AG08396 (cell line): ENCODE measurements at places on chromosomes 5 and 9.

DNA sequence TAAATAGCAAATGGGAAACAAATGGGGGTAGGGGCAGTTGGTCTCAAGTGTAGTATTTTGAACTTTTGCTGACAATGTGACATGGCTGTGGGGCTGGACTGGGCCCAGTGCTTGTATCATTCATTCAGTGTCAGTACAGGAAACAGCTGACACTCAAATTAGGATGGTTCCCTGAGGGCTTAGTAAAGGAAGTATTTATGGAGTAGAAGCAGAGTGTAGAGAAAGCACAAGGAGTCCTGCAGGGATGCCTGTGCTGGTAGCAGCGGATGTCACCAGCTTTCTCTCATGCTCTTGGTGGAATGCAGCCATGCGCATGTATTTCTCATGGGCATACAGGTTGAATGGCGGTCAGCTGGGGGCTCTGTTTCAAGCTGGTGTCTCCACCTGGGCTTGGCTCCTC is 72.9 kb upstream of the SLC44A1 start:
- no peak for DNase-seq

DNA sequence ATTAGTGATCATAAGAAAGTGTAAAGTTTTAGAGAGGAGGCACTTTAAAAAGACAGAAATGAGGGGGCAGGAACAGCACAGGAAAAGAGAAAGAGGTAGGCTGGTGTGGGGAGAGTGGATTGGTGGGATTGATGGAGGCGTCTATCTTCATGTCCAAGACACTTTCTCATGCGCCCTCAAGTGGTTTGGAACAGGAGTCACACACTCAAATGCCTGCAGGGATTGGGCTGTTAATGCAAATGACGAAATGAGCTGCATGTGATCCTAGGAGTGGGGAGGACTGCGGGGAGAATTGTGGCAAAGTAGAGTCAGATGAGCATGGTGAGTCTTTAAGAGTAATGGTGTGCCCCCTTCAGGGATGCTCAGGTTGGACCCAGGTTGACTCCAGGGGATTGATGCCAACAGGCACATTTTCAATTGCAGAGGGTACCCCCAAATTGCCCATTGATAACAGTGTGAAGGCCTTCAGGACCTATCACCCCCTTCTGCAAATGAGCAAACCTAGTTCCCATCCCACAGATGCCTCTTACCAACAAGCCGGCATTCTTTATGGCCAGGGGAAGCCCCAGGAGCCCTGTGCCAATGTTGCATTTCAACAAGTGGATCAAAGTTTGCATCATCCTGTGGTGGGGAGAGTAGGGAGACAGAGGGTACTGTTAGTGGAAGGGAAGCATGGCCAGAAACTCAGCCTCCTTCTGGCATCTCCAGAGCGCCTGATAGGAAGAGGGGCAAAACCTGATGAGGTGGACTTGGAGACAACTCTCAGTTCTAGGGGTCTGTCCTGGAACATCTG is 5.3 kb downstream of the SLC36A3 start:
- peak; percentile 81 for DNase-seq

- peak; percentile 65 for DNase-seq
Observed at GRCh38 chr5:17000291-17000939, 64.3 kb upstream of the MYO10 start.

- no peak for DNase-seq
Observed at GRCh38 chr9:90331826-90332575, 310.6 kb downstream of the DIRAS2 start.

DNA sequence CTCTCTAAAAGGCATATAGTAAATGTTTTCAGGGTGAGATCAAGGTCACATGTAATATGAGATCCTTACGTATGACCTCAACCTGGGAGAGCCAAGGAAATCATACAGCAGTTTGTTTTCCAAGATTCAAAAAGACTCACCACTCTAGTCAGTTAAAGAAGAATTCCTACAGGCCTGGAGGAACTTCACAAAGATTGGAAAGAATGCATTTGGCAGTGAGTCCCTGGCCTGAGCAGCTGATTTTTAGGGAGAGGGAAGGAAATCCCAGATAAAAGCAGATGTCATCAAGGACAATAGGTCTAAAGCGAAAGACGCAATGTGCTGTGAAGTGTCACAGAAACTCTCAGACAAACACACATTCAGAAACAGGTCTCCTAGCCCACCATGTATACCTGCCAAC is 424.0 kb upstream of the ZNF462 start:
- no peak for DNase-seq

GRCh38 chr5:54595721-54596120 is 78.2 kb downstream of the SNX18 start:
- DNase-seq = peak; percentile 22

DNA sequence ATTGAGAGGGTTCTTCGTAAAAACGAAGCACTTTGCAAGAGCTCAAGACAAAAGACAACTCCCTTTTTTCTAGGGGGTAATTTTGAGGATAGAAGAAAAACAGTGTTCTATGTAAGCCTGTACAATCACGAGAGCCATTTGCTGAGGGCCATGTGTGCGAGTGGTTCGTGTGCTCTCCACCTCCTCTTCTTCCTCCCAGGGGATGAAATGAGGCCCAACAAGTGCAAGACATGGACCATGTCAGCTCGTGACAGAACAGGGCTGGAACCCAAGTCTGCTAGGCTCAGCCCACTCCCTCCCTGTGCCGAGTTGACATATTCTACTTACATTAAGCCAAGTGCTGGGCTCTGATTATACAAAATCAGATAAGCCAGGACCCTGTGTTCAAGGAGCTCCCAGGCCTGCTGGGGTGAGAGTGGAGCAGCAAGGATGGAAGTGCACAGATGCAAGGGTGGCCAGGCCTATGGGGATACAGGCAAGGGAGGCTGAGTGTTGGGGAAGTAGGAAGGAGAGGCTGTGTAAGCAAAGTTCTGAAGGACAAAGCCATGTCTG is 97.9 kb upstream of the MSX2 start:
- no peak for DNase-seq

DNA sequence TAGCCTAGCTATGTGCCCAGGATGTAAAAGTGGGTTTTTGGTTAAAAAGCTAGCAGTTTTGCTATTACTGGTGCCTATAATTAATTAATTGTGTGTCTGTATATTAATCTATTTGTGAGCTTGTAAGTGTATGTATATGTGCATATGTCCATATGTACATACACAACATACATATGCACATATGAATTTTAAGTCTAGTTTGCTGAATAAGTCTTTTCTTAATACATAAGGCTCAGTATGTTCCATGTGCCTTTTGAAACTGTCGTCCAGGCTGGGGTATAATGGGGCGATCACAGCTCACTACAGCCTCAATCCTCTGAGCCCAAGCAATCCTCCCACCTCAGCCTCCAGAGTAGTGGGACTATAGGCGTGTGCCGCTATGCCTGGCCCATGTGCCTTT is 10.1 kb downstream of the SH3GL2 start:
- DNase-seq = no peak

- DNase-seq = no peak
Observed at GRCh38 chr5:180525399-180525798, 31.2 kb downstream of the CNOT6 start.

GRCh38 chr5:116062352-116062751 is 22.5 kb upstream of the COMMD10 start:
- no peak for DNase-seq

DNA sequence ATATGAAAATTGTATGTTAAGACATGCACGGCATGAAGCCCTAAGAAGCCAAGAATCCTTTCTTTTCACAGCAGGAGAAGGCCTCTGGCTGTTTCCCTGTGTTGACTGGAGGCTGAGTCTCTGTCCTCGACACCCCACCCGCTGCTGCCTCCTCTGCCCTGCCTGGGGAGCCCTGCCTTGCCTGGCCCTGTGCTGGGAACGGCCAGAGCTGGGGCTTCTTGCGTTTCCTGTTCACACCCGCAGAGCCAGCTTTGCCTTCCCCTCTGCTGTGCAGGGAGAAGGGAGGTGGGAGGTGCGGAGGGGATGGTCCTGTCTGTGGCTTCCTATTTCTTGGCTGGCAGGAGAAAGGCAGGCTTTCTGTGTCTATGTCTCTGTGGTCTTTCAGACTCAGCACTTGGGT is 6.9 kb upstream of the GMCL2 start:
- no peak for DNase-seq

GRCh38 chr5:71937921-71938698 is 169.2 kb upstream of the MAP1B start:
- DNase-seq = no peak

DNA sequence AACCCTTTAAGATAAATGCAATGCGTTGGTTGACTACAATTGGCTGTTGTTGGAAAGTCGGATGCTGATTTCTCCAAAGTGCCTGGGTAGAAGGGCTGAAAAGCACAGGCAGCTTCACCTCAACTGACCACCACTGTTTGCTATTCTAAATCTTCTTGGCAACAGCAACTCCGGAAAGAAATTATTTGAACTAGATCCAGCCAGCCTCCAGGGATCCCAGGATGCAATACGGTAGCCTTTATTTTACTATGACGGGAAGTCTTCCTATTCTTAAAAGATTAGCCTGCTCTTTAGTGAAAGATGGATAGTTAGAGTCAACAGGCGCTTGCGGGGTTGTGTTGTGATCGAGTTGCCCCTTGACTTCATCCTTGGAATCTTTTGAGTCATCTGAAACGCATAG is 78.6 kb upstream of the KLF9 start:
- no peak for DNase-seq

DNA sequence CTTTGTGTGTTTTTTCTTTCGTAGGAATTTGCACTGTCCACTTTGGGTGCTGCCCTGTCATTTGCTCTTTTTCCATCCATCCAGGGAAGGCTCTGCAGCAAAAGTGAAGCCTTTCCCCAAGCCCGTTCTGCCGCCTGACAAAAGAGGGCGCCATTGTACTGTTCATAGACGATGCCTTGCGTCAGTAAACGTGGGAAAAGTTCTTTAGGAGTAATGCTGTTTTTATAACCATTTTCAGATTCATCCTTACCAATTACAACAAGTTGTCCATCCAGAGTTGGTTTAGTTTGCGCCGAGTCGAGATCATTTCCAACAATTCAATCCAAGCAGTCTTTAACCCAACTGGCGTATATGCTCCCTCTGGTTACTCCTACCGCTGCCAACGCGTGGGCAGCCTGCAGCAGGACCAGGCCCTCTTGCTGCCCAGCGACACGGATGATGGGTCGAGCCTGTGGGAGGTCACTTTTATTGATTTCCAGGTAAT is 34.3 kb upstream of the RPS23 start:
- peak; percentile 67 for DNase-seq

- DNase-seq = no peak
Observed at GRCh38 chr5:113598150-113598549, 84.7 kb downstream of the YTHDC2 start.

GRCh38 chr9:36964791-36965190 is 69.3 kb downstream of the PAX5 start:
- DNase-seq = no peak

- no peak for DNase-seq
Observed at GRCh38 chr5:82591021-82591515, 312.9 kb upstream of the RPS23 start.

- no peak for DNase-seq
Observed at GRCh38 chr5:15256485-15256884, 243.5 kb upstream of the FBXL7 start.

DNA sequence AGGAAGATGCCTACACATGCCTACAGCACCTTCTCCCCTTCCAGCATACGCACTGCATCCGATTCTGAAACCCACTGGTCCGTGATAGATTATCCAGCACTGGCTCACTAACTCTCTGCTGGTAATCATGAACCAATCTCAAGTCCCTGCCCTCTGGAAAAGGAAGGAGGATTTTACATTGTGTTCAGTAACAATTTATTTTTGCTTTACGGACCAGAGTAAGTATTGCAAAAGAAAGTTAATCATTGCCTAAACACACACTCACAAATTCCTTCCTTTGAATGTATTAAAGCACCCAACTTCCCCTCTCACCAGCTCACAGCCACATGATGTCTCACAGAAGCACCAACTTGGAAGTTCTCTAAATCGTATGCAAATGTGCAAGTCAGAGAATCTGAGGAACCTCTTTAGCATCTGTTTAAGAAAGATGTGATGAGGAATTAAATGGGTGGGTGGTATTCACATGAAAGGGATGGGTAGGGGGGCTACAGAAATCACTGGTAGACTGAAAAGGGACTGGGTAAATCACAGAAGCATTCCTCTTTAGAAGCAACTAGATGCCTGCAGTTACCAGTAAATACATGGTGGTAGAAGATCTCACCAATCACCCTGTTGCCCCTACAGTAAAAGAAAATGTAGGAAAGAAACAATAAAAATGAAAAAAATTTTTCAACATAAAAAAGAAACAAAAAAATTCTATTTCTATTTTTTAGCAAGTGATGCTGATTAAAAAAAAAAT is 8.4 kb downstream of the GNAQ start:
- DNase-seq = peak; percentile 20

DNA sequence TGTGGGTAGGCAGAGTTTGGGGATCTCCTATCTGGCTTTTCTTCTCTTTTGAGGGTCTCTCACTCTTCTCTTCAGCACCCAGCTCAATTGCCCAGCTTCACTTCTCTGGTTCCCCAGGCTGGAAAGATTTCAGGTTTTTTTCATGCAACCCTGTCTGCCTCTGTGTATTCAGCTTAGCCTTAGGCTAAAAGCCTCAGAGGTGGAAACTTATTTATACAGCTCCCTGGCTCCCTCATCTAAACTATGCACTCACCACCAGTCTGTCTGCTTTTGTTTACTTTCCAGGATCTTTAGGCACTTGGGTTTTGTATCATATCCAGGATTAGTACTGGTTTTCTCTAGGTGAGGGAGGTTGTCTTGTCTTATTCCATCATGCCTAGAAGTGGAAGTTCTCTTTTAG is 540.2 kb upstream of the TRPC7 start:
- no peak for DNase-seq

- no peak for DNase-seq
Observed at GRCh38 chr9:136654820-136655535, 7.7 kb upstream of the EGFL7 start.

DNA sequence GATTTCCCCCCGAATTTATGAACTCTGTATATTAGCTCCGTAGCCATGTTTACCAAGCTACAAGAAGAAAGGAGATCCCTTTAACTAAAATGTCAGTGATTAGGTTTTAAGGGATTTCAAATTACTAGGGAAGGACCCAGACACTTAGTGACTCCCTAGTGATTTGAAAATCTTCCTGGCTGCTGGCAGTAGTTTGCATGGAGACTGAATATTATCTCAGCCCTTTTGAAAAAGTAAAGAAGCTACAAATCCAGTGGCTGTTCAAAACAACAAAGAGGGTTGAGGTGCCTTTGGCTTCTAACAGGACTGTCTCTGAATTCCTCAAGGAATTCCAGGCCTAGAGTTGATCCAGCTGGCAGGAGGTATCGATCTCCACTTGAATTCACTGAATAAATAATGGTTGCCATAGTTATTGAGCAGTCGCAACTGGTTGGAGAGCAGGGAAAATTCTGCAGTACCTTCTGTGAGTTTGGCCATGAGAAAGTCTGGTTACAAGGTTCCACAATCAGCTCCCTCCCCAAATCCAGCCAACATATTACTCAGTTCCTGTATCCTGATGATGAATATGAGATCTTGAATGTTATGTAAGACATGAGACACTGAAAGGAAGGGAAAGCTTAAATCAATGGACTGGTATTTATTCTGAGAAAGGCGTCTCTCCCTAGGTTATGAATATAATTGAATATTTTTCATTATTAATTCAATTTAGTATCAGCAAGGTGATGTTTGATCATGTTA is 37.7 kb downstream of the NR4A3 start:
- peak; percentile 12 for DNase-seq

- DNase-seq = no peak
Observed at GRCh38 chr9:4497395-4497794, 7.1 kb downstream of the SLC1A1 start.
